ENCODE measurements at places on chromosomes 12 and 14.
A peak's percentile ranks its signal among the peaks of the same experiment; 100 is the strongest.

- peak; percentile 88 for DNase-seq
Observed at GRCh38 chr12:84919271-84919670, 6.7 kb upstream of the SLC6A15 start.

DNA sequence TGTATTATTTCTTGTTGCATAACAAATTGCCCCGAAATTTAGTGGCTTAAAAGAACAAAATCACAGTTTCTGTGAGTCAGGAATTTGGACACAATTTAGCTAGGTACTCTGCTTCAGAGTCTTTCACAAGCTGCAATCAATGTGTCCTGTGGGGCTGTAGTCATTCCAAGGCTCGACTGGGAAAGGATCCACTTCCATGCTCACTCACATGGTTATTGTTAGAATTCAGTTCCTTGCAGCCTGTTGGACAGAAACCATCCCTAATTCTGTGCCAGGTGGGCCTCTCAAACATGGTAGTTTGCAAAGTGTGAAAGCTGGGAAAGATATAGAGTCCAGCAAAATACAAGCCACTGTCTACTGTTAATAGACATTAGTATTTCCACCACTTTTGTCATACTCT, 59.7 kb upstream of the ARID2 start:
- DNase-seq: no peak

DNA sequence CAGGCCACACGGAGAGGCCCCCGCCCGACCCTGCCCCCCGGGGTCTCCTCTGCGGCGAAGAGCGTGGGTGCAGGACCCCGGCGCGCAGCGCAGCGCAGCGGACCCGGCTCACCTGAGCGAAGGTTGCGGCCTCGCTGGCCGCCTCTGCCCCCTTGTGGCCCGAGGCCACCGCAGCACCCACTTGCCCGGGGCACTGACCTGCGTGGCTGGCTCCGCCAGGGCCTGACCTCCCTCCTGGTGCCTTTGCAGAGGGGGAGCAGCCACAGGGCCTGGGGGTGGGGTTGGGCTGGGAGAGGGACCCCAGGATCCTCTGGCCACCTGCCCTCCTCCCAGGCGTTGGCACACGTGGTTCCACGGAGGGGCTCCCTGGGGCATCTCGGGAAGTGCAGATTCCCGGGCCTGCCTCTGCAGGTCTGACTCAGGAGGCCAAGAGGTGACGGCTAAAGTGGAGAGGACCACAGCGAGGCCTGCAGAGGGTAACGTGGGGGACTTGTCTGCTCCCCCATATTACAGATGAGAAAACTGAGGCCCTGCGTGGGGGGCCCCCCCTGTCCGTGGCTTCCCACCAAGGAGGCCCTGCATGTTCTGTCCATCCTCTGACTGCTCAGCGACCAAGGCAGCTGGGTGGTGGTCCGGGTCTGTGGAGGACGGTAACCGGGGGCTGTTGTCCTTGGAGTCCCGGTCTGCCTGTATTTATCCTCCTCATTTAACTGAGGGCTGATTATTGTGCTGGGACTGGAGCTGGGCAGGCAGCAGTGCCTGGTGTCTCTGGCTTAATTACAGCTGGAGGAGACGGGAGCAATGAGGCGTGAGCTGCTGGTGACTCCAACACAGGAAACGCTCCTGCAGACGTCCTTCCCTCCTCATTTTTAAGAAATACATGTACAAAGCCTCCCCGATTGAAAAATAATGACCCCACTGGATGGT, 67.9 kb upstream of the BEGAIN start:
- no peak for DNase-seq

DNA sequence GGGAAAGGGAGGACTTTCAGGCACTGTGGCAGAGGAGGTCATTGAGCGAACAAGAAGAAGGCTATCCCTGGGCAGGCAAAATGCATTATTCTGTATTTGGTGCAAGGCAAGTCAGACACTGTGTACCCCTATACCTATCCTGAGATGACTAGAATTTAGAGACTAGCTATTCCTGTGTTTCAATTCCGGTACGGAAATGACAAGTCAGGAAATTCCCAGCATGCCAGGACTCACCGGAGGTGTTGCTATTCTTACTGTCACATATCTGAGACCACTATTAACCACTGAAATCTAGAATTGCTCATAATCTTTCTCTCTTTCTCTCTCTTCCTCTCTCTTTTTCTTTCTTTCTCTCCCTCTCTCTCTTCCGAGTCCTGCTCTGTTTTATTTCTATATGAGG, 297.1 kb downstream of the PDZRN4 start:
- peak; percentile 54 for DNase-seq

- DNase-seq: no peak
Observed at GRCh38 chr14:68449561-68450181, 343.2 kb downstream of the ZFP36L1 start.

- DNase-seq: no peak
Observed at GRCh38 chr12:64531665-64532334, 78.5 kb upstream of the RASSF3 start.

DNA sequence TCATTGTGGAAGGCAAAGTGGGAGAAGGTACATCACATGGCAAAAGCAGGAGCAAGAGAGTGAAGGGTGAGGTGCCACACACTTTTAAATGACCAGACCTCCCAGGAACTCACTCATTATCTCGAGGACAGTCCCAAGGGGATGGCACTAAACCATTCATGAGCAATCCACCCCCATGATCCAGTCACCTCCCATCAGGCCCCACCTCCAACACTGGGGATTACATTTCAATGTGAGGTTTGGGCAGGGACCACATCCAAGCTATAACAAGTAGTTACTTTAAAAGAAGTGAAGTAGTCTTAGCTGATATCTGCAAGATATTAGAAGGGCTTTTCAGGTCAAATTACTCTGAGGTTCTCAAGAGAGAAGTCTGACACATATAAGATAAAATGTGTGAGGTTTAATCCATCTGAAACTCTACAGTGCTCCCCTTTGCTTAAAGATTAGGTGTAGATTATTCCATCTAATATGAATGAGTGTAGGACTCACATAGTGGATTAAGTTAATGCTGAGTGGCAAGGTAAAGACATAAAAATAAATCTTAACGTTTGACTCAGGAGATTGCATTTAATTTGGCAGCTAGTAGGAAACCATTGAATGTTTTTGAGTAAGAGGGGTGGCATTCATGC, 130.8 kb downstream of the TMX1 start:
- DNase-seq: no peak

GRCh38 chr12:128269181-128269591, 2.2 kb downstream of the TMEM132C start:
- DNase-seq: no peak

DNA sequence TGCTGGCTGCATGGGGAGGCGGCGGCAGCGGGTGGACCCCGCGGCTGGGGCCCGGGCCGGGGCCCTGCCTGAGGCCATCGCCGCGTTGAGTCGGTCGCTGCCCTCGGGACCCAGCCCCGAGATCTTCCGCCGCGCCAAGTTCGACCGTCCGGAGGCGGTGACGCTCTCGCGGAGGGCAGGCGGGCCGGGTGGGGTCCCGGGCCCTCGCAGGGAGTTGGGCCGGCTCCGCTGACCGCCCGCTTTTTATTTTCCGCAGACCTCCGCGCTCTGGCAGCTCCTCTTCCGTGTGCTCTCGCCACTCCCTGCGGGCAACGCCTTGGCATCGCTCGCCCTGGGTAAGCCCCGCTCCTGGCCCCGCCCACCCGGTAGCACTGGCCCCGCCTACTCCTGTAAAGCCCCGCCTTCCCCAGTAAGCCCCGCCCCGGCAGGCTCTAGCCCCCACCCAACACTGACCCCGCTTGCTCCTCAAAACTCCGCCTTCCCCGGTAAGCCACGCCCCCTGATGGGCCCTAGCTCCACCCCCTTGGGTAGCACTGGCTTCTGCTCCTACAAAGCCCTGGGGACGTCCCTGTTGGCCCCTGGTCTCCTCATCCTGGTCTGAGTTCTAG, 424 bp downstream of the TEDC1 start:
- peak; percentile 57 for DNase-seq

- no peak for DNase-seq
Observed at GRCh38 chr12:94561943-94562411, 88.4 kb downstream of the TMCC3 start.

GRCh38 chr14:49861699-49862088, 9.1 kb upstream of the NEMF start:
- DNase-seq: peak; percentile 78

DNA sequence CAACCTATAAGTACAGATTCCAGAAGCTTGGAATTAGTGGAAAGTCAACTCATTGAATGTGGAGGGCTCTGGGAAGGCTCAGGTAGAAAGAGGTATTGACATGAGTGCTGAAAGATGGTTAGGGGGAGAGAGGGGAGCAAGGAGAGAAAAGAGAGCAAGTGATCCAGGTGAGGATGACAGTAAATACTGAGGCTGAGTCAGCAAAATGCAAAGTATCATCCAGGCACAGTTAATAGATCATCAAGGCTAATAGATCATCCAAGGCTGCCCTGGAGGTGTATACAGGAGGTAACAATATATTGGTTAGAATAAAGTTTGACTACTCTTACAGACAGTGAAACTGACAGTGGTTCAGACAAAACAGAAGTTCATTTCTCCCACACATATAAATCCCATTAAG, 100.5 kb downstream of the TBX5 start:
- DNase-seq: no peak

DNA sequence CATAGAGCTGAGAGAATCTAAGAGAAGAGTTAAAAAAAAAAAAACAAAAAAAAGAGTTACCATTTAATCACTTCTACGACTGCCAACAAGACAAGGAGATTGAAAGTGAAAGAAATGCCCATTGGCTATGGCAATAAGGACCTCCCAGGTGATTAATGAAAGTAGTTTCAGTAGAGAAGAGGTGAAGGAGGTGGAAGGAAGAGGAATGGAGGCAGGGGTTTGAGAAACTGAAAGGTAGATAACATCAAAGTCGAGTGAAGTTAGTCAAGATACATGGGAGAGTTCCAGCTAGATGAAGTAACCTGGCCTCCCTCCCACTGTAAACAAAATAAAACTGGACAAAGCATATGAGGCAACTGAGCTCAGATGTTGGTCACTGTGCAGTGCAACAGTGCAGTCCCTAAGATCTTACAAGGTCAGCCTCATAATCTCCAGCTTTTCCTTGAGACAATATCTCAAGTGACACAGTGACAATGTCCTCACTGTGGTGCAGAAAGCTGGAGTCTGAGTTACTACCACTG, 118.0 kb upstream of the CCDC198 start:
- no peak for DNase-seq

GRCh38 chr14:36454599-36455240, 65.3 kb downstream of the NKX2-1 start:
- DNase-seq: no peak

DNA sequence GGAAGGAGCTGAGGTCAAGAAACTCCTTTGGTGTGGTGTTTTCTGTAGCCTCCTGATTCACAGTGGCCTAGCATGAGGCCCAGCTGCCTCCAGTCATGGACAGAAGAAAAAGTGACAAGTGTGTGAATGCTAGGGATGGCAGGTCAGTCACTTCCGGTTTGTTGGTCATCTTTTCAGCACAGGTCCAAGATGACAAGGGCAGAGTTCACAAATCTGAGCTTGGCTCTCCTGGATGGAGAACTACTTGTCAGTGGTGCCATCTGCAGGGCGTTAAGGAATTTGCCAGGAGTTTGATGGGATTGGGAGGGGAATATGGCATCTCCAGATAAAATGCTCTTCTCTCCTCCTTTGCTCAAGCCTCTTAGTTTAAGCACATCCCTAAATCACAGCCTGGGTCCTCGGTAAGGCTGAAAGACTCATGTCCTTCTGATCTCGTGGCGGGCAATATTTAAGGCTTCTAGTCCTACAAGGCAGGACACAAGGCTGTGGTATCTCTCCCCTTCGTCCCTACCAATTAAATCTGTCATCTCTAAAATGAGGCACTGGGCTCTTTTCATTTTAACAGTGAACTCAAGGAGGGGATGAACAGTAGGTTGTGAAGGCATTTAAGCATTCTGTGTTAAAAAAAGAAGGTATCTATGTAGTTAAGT, 10.0 kb downstream of the TUBA1B start:
- DNase-seq: peak; percentile 67

DNA sequence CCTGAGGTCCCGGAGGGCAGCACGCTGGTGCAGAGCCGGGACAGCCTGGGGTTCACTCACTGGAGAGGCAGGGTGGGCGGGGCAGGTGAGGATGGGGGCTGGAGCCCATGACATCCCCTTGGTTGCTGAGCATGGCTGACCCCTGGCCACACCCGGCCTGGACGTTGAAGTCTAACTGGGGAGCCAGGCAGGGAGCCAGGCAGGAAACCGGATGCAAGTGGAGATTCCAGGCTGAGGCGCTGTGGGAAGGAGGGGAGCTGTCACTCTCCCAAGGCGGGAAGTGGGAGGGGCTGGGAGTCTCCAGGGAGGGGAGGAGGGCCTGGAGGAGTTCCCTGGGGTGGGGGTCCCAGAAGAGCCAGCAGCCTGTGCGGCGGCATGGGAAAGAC, 7.7 kb upstream of the INF2 start:
- DNase-seq: peak; percentile 92

- DNase-seq: peak; percentile 36
Observed at GRCh38 chr12:25557830-25558436, 4.8 kb upstream of the LMNTD1 start.
